ENCODE measurements at places on chromosomes 6 and 20. TPM values are rescaled to one million over a fixed set of nuclear protein-coding genes. Genes with fewer than 3 reads are reported as not detected.

Gene IPCEF1
- total RNA-seq = 2.1 TPM

DNA sequence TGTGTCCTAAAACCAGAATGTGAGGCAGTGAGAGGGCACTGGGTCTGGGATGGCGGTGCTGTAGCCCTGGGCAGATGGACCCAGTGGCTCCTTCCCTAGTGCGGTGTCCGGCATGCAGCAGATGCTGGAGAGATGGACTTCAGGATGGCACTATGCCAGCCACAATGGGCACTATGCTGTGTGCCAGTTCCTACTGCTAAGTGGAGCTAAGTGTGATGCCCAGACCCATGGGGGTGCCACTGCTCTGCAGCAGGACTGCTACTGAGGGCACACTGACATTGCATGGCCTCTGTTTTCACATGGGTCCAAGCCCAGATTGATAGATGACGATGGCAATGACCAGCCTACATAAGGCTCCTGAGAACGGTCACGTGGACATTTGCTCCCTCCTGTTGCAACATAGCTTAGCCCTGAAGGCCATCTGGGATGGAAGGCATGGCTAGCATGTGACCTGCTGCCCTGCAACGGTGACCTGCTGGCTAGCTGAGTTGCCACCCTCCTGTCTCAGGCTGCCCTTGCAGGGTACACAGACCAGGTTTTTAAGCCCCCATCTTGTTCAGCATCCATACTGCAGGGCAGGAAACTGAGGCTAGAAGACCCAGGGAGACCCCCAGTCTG is 31.3 kb upstream of the KCNK16 start:
- DNase-seq = no peak

GRCh38 chr20:64009811-64010387 is 26.1 kb upstream of the C20orf204 start:
- no peak for DNase-seq

DNA sequence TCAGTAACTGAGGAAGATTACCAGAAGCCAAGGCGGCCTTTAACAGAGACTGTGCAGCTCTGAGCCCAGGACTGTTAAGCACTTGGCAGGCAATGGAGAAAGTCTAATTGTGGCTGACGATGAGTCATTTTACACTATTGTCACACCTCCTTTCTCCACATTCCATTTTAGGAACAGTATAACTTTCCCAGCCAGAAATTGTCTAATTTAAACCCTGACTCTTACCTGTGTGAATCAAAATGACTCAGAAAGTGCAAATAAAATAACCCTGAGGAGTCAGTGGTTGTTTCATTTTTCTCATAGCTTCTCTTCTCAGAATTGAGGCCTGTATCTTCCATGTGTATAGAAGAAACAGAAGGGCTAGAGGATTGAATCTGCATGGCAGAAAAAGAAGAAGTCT is 40.0 kb upstream of the OPN5 start:
- no peak for DNase-seq

All from ovary (tissue), 10 donors.